ENCODE measurements at places on chromosomes 4 and X.

DNA sequence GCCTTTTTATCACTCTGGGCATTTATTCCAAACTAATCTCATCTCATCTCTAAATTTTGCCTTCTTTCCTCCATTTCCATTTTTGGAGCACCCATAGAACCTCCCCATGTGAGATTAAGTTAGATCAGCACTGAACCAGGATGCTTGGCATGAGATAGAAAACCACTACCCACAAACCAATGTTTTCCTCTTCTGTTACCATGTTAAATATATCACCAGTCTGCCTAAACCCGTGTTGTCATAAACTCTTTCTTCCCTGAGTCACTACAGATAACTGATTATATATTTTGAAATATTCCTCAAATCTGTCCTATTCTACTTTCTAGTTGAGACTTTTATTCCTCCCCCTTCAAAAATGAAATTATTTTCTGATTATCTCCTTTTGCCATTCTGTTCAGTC lies 37.6 kb downstream of the GABRB1 start:
- no peak for DNase-seq

GRCh38 chrX:39877905-39878304 lies 219.9 kb downstream of the BCOR start:
- no peak for DNase-seq

DNA sequence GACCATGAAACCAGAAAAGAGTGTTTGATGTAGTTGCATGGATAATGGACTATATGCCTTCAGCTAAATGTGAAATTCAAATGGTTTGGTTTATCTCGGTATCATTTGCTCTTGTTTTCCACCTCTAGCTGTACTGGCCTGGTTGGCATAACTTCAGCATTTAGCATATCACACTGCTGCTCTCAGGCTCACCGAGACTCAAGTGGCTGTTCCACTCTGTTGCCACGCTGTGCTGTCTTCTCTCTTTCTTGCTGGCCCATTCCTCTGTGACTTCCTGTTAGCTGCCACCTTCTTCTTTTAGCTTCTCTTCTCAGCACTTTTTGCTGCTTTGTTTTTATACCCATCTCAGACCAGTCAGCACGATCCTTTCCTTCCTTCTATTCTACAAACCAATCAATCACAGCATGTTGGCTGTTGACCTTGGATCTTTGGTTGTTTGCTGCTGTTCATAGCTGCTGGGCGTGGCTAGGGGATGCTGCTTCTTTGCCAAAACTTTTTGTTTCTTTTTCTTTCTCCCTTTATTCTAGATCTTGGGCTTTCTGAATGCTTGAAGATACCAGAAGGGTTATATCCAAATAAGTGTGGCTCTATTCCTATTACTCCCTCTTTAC lies 24.0 kb downstream of the INTS6L start:
- peak; percentile 34 for DNase-seq

- DNase-seq: no peak
Measured at GRCh38 chr4:59553721-59554091, 1646.4 kb upstream of the ADGRL3 start.

GRCh38 chrX:95945528-95945927 lies 739.1 kb upstream of the DIAPH2 start:
- DNase-seq: no peak

- no peak for DNase-seq
Measured at GRCh38 chrX:11423949-11424348, 130.7 kb downstream of the AMELX start.

DNA sequence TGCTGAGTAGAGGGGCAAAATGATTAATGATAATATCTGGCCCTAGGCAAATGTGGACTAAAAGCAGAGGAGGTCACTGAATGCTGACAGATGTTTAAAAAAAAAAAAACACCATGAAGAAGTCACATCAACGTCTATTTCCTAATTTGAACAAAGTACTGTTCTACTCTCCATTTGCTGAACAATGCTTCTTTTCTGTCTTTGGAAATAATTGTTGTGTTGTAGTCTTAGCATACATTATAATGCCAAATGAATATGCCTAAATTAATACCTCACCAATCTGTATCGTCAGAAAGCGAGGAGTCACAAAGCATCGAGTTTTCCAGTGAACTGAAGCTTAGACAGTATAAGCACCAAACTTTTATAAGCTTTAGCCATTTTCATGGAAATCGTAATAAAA lies 140.9 kb upstream of the JADE1 start:
- DNase-seq: no peak

- DNase-seq: no peak
Measured at GRCh38 chr4:158068068-158068467, 104.8 kb downstream of the GASK1B start.

- no peak for DNase-seq
Measured at GRCh38 chrX:74104356-74105015, 199.5 kb upstream of the ZCCHC13 start.

- DNase-seq: no peak
Measured at GRCh38 chr4:128688846-128689437, 120.6 kb upstream of the JADE1 start.

GRCh38 chr4:150875367-150875766 lies 139.7 kb downstream of the LRBA start:
- no peak for DNase-seq

DNA sequence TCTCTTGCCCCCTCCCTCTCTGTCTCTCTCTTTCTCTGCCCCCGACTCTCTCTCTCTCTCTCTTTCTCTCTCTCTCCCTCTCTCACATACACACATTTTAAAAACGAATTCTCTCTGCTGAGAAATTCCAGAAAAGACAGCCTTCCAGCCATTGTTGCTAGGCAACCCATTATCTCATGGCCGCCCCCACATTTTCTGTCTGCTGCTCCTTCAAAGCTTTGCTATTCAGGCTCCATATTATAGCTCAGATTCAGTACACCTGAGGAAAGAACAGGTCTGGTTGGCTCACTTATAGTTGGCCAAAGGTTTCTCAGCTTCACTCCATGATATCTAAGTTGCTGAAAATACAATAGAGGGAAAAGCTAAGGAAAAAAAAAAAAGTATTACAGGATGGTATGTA lies 174.4 kb upstream of the RADX start:
- DNase-seq: no peak

DNA sequence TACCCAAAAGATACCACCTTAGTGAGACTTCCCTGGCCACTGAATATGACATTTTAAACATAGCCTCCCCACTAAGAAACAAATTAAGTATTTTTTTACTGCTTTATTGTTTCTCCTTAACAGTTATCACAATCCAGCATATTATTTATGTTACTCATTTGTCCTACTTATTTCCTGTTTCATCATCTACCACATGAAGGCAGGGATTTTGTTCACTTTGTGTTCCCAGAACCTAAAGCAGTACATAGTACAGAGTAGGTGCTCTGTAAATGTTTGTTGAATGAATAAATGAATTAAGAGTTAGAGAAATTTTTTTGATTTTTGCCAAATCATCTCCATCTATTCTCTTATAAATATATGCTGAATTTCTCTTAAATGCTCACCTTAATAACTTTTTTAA lies 318.4 kb upstream of the GIMD1 start:
- DNase-seq: no peak

- no peak for DNase-seq
Measured at GRCh38 chr4:177403746-177404145, 38.5 kb downstream of the AGA start.

GRCh38 chrX:135295944-135296305 lies 13.4 kb upstream of the ETDC start:
- DNase-seq: no peak

GRCh38 chrX:48956728-48957414 lies 536 bp downstream of the OTUD5 start:
- no peak for DNase-seq

DNA sequence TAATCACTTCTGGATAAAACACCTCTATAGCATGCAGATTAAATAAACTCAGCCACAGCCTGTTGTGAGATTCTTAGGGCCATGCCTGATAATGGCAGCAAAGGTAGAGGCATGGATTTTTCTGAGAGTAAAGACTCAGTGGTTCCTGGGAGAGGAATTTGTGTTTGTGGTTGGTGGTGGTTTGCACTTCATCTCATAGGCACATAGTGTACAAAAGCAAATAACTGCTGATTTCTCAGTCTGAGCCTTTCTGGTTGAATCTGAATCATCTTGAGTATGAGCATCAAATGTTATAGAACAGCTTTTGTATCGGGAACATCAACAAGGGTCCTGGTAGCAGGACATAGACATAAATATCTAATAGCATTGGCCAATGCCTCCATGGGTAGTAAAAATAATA lies 274.3 kb downstream of the FRMPD4 start:
- DNase-seq: no peak

GRCh38 chr4:22334155-22334554 lies 181.7 kb downstream of the ADGRA3 start:
- DNase-seq: no peak

GRCh38 chr4:41727861-41728572 lies 20.5 kb downstream of the PHOX2B start:
- no peak for DNase-seq

- DNase-seq: no peak
Measured at GRCh38 chrX:134431894-134432293, 28.1 kb upstream of the HPRT1 start.

DNA sequence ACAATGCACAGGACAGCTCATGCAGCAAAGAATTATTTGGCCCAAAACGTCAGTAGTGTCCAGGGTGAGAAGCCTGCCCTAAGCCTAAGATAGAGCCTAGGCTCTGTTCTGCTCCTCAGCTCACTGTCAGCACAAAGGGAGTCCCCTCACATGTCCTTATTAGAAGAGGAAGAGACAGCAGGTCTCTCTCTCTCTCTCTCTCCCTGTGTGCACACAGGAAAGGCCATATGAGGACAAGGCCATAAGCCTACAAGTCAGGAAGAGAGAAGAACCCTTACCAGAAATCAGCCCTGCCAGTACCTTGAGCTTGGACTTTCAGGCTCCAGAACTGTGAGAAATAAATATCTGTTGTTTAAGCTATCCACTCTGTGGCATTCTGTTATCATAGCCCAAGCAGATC lies 20.4 kb downstream of the FAM184B start:
- DNase-seq: no peak

DNA sequence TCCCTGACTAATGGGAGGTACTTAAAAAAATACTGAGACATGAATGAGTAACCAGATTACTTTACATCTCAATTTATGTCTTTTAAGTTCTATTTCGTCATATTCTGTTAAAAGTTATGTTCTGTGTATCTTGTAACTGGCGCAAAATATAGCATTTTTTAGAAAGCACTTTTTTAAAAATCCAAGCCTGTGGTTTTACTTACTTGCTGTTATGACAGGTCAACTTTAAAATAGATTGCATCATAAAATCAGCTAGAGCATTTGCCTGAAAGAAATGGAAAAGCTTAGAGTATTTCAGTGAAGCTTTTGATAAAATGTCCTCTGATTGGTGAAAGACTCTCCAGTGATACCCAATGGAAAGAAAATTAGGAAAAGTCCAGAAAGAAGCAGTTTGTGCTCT lies 1892.3 kb upstream of the TENM3 start:
- DNase-seq: no peak

- no peak for DNase-seq
Measured at GRCh38 chrX:3713225-3713936, at the start of gene PRKX. Gene PRKX (minus strand): TSS chrX:3713649. CDS start chrX:3713253, 396 bp downstream.

- DNase-seq: peak; percentile 25
Measured at GRCh38 chrX:16445166-16445752, 204.7 kb upstream of the S100G start.

All from cerebellar cortex (tissue), 1 donor.